ENCODE measurements at places on chromosomes 16 and 17. TPM values are rescaled to one million over a fixed set of nuclear protein-coding genes. Genes with fewer than 3 reads are reported as not detected.
A peak's percentile ranks its signal among the peaks of the same experiment; 100 is the strongest.

The GPR139 gene
- total RNA-seq = not detected

The CCL17 gene
- total RNA-seq = not detected

DNA sequence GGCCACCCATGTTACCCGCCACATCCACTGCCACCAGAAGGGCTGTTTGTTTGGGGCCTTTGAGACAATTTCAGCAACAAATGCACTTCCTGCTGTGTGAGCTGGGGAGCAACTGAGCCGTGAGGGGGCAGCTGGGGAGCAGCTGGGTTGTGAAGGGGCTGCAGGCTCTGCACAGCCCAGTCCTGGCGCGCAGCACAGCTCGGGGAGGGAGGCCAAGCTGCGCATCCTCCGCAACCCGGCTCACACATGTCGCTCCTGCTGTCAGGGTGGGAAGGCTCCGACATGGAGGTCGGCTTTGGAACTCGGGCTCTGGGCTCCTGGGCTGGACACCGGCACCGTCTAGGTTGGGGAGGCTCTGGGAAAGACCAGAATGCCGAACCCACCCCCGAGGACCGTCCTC, 53.6 kb downstream of the CBFA2T3 start:
- DNase-seq = no peak
- no peak overlapping the region for H3K4me3 ChIP-seq
- no peaks in the 10 kb centered on the region for H3K36me3 ChIP-seq
- no peaks in the 10 kb centered on the region for H3K27me3 ChIP-seq
- H3K4me1 ChIP-seq = peaks cover 27% of the 10 kb centered on the region

GRCh38 chr16:85172455-85173145, 60.3 kb upstream of the CIBAR2 start:
- no peaks in the 10 kb centered on the region for H3K27me3 ChIP-seq
- peak overlapping the region; percentile 65 for H3K4me3 ChIP-seq
- peaks cover 15% of the 10 kb centered on the region for H3K4me1 ChIP-seq
- no peak for DNase-seq

- no peaks in the 10 kb centered on the region for H3K36me3 ChIP-seq
- peak overlapping the region; percentile 46 for H3K27ac ChIP-seq
- no peak for DNase-seq
- H3K4me3 ChIP-seq = no peak overlapping the region
- no peaks in the 10 kb centered on the region for H3K27me3 ChIP-seq
- H3K4me1 ChIP-seq = no peaks in the 10 kb centered on the region
Measured at GRCh38 chr17:2108170-2108569, 53.3 kb downstream of the HIC1 start.
